Articular chondrocyte of knee joint (primary cell): ENCODE measurements at places on chromosomes 13 and 19. TPM values are rescaled to one million over a fixed set of nuclear protein-coding genes. Genes with fewer than 3 reads are reported as not detected.

The ZFP14 gene
- 5.0 and 7.1 TPM in 2 replicates for total RNA-seq

The IRGC gene
- not detected in 2 replicates for total RNA-seq

The CCDC8 gene
- total RNA-seq: 16.8 and 21.6 TPM in 2 replicates

The ZNF565 gene
- 7.1 and 7.4 TPM in 2 replicates for total RNA-seq

The FXYD1 gene
- 0.32 and 0.52 TPM in 2 replicates for total RNA-seq

The HSPB6 gene
- 34.6 and 52.4 TPM in 2 replicates for total RNA-seq

The LILRA1 gene
- not detected in 2 replicates for total RNA-seq

The PLA2G4C gene
- total RNA-seq: 5.6 and 15.2 TPM in 2 replicates

The STARD13 gene
- 34.5 and 35.1 TPM in 2 replicates for total RNA-seq

The ENOX1 gene
- 0.65 and 1.2 TPM in 2 replicates for total RNA-seq

The UBAC2 gene
- 41.8 and 48.2 TPM in 2 replicates for total RNA-seq

The ZNF570 gene
- 12.3 and 14.3 TPM in 2 replicates for total RNA-seq

The REEP6 gene
- total RNA-seq: 1.3 and 1.4 TPM in 2 replicates

The C19orf85 gene
- not detected in 2 replicates for total RNA-seq

The CALR gene
- 2,132 and 2,659 TPM in 2 replicates for total RNA-seq

The OR7C2 gene
- total RNA-seq: not detected in 2 replicates

The EBI3 gene
- total RNA-seq: not detected in 2 replicates

The HCN2 gene
- total RNA-seq: 0.76 and 0.91 TPM in 2 replicates

The ATP7B gene
- total RNA-seq: 1.8 and 1.9 TPM in 2 replicates

The ZNF540 gene
- total RNA-seq: 1.2 and 1.4 TPM in 2 replicates

The CRX gene
- not detected in 2 replicates for total RNA-seq

The ZNF582 gene
- total RNA-seq: 2.3 and 3.7 TPM in 2 replicates

The EHD2 gene
- 124 and 147 TPM in 2 replicates for total RNA-seq

The MTRF1 gene
- 12.5 and 15.1 TPM in 2 replicates for total RNA-seq

The SLC17A7 gene
- under 0.01 TPM in 1 of 2 replicates, not detected in the other for total RNA-seq

The ZNF491 gene
- total RNA-seq: 5.6 and 7.5 TPM in 2 replicates

The RUBCNL gene
- 11.1 and 17.6 TPM in 2 replicates for total RNA-seq

The ZIK1 gene
- 5.0 and 7.5 TPM in 2 replicates for total RNA-seq

The CGB3 gene
- not detected in 2 replicates for total RNA-seq

The C19orf38 gene
- not detected in 2 replicates for total RNA-seq

The KRTDAP gene
- total RNA-seq: not detected in 2 replicates

The ZNF358 gene
- 18.5 and 22.7 TPM in 2 replicates for total RNA-seq

The NAA16 gene
- total RNA-seq: 13.1 and 14.4 TPM in 2 replicates

The ELSPBP1 gene
- total RNA-seq: not detected in 2 replicates

The PRR19 gene
- total RNA-seq: 0.39 and 0.43 TPM in 2 replicates

The USF2 gene
- 45.9 and 51.5 TPM in 2 replicates for total RNA-seq

The CYP4F2 gene
- not detected in 2 replicates for total RNA-seq

The MEDAG gene
- 75.3 and 141 TPM in 2 replicates for total RNA-seq

The ZNF536 gene
- total RNA-seq: not detected in 2 replicates

The WASF3 gene
- 15.3 and 18.8 TPM in 2 replicates for total RNA-seq

The DPF1 gene
- total RNA-seq: 0.86 and 1.4 TPM in 2 replicates

The KL gene
- total RNA-seq: 0.11 and 0.13 TPM in 2 replicates

The MYO1F gene
- total RNA-seq: 0.22 and 0.26 TPM in 2 replicates

The SPACA4 gene
- not detected in 2 replicates for total RNA-seq

The TPTE2 gene
- total RNA-seq: not detected in 2 replicates

The GRK1 gene
- under 0.01 TPM in 1 of 2 replicates, not detected in the other for total RNA-seq

The KIR3DL1 gene
- not detected in 2 replicates for total RNA-seq

The NKG7 gene
- total RNA-seq: not detected in 2 replicates

The CYP4F8 gene
- not detected in 2 replicates for total RNA-seq

The KLF1 gene
- not detected in 2 replicates for total RNA-seq

The PABPC3 gene
- total RNA-seq: 0.39 and 0.43 TPM in 2 replicates

The MED4 gene
- total RNA-seq: 30.6 and 37.6 TPM in 2 replicates

The MRI1 gene
- total RNA-seq: 21.3 and 21.8 TPM in 2 replicates

The KLK14 gene
- total RNA-seq: not detected in 2 replicates
